ENCODE measurements at places on chromosomes 3 and 15. TPM values are rescaled to one million over a fixed set of nuclear protein-coding genes. Genes with fewer than 3 reads are reported as not detected.

DNA sequence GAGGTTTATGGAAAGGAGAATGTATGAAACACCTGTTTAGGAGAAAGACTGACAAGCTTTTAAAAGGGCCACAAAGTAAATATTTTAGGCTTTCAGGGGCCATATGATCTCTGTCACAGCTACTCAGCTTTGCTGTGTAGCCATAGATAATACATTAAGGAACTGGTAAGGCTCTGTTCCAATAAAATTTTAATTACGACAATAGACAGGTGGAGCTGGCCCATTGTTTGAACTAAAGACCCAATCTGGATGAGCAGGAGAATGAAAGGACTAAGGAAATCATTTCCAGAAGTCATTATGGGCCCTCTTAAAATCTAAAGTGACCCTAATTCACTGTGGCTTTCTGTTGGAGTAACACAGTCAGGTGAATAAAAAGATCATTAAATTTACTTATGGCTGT lies 48.5 kb upstream of the SLC12A8 start:
- H3K27me3 ChIP-seq, result no peaks in the 10 kb centered on the region
- peaks cover 5% of the 10 kb centered on the region for H3K4me1 ChIP-seq
- DNase-seq, result no peak

GRCh38 chr15:75059607-75060006 lies 36.2 kb downstream of the PPCDC start:
- H3K4me1 ChIP-seq, result no peaks in the 10 kb centered on the region
- DNase-seq, result no peak
- no peak overlapping the region for H3K4me3 ChIP-seq
- H3K27me3 ChIP-seq, result no peaks in the 10 kb centered on the region

DNA sequence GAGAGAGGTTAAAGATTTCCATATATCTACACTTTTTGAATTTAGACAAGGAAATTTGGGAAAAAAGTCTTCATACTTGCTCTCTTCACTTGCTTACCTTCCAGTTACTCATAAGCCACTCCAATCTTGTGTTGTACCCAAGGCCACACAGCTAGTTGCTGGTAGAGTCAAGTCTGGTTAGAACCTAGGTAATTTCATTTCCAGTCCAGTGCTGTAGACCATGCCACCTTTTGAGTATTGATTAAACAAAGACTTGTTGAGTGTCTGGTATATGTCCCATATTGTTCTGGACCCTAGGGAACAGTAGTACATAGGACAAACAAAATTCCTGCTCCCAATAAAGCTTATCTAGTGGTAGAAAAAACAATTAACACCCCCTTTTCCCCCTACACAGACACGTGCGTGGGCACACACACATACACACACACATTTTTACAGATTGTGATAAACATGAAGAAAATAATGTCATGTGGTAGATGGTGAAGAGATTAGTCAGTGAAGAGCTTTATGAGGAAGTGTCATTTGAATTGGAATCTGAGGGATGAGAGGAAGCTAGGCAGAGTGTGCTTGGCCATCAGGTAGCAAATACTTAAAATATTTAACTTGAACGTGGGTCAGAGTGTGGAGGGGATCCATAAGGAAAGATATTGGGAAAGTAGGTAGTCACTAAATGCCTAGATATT lies 2.1 kb downstream of the CMC1 start:
- no peaks in the 10 kb centered on the region for H3K27me3 ChIP-seq
- H3K4me3 ChIP-seq, result no peak overlapping the region
- no peak overlapping the region for H3K27ac ChIP-seq
- H3K36me3 ChIP-seq, result peaks cover 9% of the 10 kb centered on the region

DNA sequence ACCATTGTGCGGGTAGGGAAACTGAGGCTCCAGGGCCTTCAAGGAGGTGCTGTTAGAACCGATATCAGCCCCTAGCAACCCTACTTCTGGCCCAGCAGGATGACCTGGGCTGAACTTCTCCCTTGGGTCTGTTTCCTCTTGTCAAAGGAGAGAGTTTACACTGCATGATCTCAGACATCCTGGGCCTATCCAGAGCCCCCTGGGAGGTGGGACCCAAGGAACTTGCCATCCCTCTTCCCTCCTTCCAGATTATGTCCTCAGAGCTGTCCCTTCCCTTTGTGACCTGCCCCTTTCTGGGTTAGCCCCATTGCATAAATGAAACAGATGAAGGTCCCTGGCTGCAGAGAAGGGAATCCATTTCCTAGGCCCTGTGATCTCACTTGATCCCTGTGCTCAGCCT lies 12.3 kb upstream of the DNAH1 start:
- no peak overlapping the region for H3K27ac ChIP-seq
- no peaks in the 10 kb centered on the region for H3K27me3 ChIP-seq
- no peaks in the 10 kb centered on the region for H3K36me3 ChIP-seq
- H3K4me1 ChIP-seq, result peaks cover 29% of the 10 kb centered on the region
- no peak overlapping the region for H3K4me3 ChIP-seq
- no peak for DNase-seq

DNA sequence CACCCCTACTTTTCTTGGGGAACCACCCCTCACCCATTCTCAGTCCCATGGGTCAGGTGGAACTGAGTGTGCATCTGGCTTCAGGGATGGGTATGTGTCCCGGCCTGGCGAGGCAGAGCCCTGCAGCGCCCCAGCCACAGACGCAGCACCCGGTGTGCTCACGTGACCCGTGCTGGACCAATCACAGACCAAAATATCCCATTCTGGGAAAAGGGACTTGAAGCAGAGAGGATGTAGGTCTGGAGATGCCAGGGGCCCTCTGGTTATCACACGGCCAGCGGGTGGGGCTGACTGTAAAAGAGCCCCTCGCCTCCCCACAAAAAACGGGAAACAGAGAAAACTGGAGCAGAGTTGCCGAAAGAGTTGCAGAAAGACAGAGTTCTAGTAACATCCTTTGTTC lies 138.0 kb upstream of the RAD18 start:
- H3K27ac ChIP-seq, result no peak overlapping the region
- H3K4me1 ChIP-seq, result no peaks in the 10 kb centered on the region
- H3K27me3 ChIP-seq, result no peaks in the 10 kb centered on the region
- H3K4me3 ChIP-seq, result no peak overlapping the region
- no peaks in the 10 kb centered on the region for H3K36me3 ChIP-seq

GRCh38 chr3:61617041-61617440 lies 55.7 kb downstream of the PTPRG start:
- H3K36me3 ChIP-seq, result no peaks in the 10 kb centered on the region
- no peak overlapping the region for H3K4me3 ChIP-seq
- no peaks in the 10 kb centered on the region for H3K4me1 ChIP-seq
- no peak for DNase-seq

Gene TGM4
- not detected for total RNA-seq

DNA sequence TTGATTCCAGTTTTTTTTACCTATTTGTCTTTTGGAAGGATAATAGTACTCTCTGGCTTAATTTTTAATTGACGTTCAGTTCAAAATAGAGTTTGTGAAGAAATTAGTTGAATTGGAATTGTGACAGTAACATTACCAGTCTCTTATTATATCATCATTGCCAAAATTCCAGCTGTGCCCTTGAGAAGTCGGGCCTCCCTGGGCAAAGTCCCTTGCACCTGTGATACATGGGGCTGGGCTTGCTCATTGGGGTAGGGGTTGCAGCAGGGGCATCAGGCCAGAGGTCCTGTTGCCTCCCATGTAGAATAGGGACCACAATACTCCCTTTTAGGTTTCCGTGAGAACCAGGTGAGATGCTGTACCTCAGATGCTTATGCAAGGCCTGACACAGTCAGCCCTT lies 27.9 kb upstream of the APEH start:
- H3K27me3 ChIP-seq, result no peaks in the 10 kb centered on the region
- H3K4me3 ChIP-seq, result no peak overlapping the region
- no peaks in the 10 kb centered on the region for H3K4me1 ChIP-seq
- H3K27ac ChIP-seq, result no peak overlapping the region
- no peaks in the 10 kb centered on the region for H3K36me3 ChIP-seq

Gene NME9
- 0.46 TPM for total RNA-seq

DNA sequence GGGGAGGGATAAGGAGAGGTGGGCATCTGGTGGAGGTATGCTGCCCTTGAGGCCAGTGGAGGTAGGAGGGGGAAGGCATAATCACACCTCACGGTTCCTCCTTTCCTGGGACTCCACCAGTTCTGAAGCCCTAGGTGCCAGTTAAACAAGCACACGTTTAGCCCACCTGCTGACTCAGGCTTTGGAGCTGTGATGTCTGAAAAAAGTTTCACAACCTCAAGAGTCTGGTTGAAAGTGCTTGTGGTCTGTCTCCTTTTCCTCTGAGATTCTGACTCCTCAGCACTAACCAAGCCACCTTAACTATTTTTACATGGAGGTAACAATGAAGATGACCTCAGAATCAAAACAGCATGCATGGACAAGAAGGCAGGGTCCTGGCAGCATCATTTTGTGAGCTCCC lies 23.0 kb downstream of the HPS3 start:
- peak; percentile 40 for DNase-seq
- peaks cover 8% of the 10 kb centered on the region for H3K4me1 ChIP-seq
- H3K36me3 ChIP-seq, result peaks cover 9% of the 10 kb centered on the region
- no peak overlapping the region for H3K27ac ChIP-seq

- H3K27me3 ChIP-seq, result no peaks in the 10 kb centered on the region
- peaks cover 63% of the 10 kb centered on the region for H3K4me1 ChIP-seq
- no peak overlapping the region for H3K4me3 ChIP-seq
- DNase-seq, result no peak
- H3K27ac ChIP-seq, result no peak overlapping the region
- H3K36me3 ChIP-seq, result peaks cover 26% of the 10 kb centered on the region
Measured at GRCh38 chr15:64636556-64636955, 138.8 kb downstream of the RBPMS2 start.

- no peak overlapping the region for H3K4me3 ChIP-seq
- H3K4me1 ChIP-seq, result no peaks in the 10 kb centered on the region
- no peak for DNase-seq
- no peaks in the 10 kb centered on the region for H3K36me3 ChIP-seq
- no peaks in the 10 kb centered on the region for H3K27me3 ChIP-seq
- H3K27ac ChIP-seq, result no peak overlapping the region
Measured at GRCh38 chr3:111227216-111227615, 155.6 kb downstream of the NECTIN3 start.

DNA sequence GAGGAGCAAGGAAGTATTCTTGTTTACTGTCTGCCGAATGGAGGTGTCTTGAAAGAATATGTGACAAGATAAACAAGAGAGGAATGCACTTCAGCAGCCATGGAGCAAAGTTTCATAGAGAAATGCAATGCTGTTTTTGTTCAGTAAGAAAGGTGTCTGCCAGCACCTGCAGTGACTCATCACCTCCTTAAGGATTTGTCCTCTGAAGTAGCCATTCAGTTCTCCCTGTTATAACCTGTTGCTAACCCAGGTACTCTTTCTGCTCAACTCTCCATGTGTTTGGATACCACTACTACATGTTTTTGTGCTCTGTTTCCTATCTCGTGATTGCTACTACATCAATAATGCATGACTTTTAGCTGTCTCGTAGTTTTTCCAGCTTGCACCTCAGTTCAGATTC lies 328.9 kb downstream of the CHL1 start:
- DNase-seq, result no peak
- no peak overlapping the region for H3K27ac ChIP-seq
- no peaks in the 10 kb centered on the region for H3K4me1 ChIP-seq
- H3K27me3 ChIP-seq, result no peaks in the 10 kb centered on the region

Gene C15orf62
- 0.80 TPM for total RNA-seq

Gene PLXNB1
- 3.7 TPM for total RNA-seq

DNA sequence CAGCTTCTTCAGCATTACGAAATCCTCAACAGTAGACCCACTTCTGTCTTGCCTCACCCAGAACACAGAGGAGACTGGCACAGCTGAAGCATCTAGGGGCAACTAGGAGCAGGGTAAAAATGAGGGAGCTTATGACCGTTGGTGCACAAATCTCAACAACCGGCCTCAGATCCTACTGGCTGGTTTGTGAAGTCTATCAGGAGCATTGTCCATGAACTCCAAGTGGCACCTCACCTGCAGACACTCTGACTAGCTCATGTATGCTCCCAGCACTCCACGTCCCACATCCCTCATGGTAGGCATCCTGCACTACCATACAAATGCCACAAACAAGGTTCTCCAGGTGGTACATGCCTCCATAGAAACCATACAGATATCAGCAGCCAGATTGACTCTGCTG lies 163.1 kb downstream of the TLE3 start:
- DNase-seq, result no peak
- H3K27me3 ChIP-seq, result peaks cover 13% of the 10 kb centered on the region
- no peak overlapping the region for H3K4me3 ChIP-seq
- H3K27ac ChIP-seq, result no peak overlapping the region

GRCh38 chr3:69791106-69791505 lies 51.8 kb downstream of the MITF start:
- no peaks in the 10 kb centered on the region for H3K27me3 ChIP-seq
- no peaks in the 10 kb centered on the region for H3K36me3 ChIP-seq
- no peak for DNase-seq
- H3K4me1 ChIP-seq, result peaks cover 3% of the 10 kb centered on the region
- no peak overlapping the region for H3K27ac ChIP-seq

- H3K4me1 ChIP-seq, result peaks cover 96% of the 10 kb centered on the region
- no peaks in the 10 kb centered on the region for H3K27me3 ChIP-seq
- H3K36me3 ChIP-seq, result peaks cover 35% of the 10 kb centered on the region
Measured at GRCh38 chr3:71075494-71075893, 508.0 kb downstream of the FOXP1 start.

DNA sequence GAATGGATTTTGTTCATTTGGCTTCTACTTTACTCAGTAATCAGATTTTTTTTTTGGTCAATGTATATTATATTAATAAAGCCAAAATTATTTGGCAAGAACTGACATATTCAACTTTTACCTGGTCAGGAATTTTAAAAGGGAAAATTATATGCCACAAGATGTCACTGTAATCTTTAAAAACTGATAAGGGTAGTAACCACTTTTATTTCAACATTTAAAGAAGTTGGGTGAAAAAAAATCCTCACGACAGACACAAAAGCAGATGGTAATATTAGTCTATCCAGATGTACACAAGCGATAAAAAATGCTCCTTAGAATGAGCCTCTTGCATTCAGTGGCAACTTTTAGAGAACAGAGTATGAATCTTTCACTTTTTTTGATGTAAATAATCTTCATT lies 101.9 kb downstream of the SERPINI1 start:
- H3K4me1 ChIP-seq, result no peaks in the 10 kb centered on the region
- no peaks in the 10 kb centered on the region for H3K36me3 ChIP-seq
- no peaks in the 10 kb centered on the region for H3K27me3 ChIP-seq
- H3K4me3 ChIP-seq, result no peak overlapping the region

GRCh38 chr15:35218215-35218614 lies 133.1 kb upstream of the NANOGP8 start:
- H3K27me3 ChIP-seq, result no peaks in the 10 kb centered on the region
- H3K4me3 ChIP-seq, result no peak overlapping the region

DNA sequence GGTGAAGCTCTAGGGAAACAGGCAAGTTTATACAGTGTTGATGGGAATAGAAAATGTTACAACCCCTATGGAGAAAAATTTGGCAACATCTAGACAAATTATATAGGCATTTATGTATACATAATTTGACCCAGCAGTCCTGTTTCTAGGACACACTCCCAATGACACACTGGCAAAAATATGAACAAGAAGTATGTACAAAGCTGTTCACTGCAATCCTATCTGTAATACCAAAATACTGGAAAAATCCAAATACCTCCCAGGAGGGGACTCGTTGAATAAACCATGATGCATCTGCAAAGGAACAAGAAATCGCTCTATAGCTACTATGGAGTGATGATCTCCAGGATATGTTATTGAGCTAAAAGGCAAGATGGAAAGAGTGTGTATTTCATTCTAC lies 8.5 kb downstream of the BFSP2 start:
- H3K4me1 ChIP-seq, result peaks cover 3% of the 10 kb centered on the region
- no peaks in the 10 kb centered on the region for H3K36me3 ChIP-seq
- no peak for DNase-seq
- H3K4me3 ChIP-seq, result no peak overlapping the region
- H3K27ac ChIP-seq, result no peak overlapping the region
- H3K27me3 ChIP-seq, result no peaks in the 10 kb centered on the region

Gene NFKBIZ
- total RNA-seq, result 47.8 TPM
